ENCODE measurements at places on chromosomes 11 and 22. TPM values are rescaled to one million over a fixed set of nuclear protein-coding genes. Genes with fewer than 3 reads are reported as not detected.

The RGL4 gene
- total RNA-seq, result not detected

The SPON1 gene
- total RNA-seq, result not detected

The RNF26 gene
- 4.4 TPM for total RNA-seq

The SLC22A25 gene
- not detected for total RNA-seq

The AMBRA1 gene
- 16.7 TPM for total RNA-seq

The ART1 gene
- total RNA-seq, result not detected

The OR8D4 gene
- total RNA-seq, result 0.04 TPM

The RASD2 gene
- not detected for total RNA-seq

The OR9G1 gene
- not detected for total RNA-seq

The OR10D3 gene
- total RNA-seq, result not detected

The OR10V1 gene
- not detected for total RNA-seq

The MRGPRX4 gene
- total RNA-seq, result not detected

The ZP1 gene
- total RNA-seq, result not detected

The ISX gene
- not detected for total RNA-seq

The LGALS12 gene
- total RNA-seq, result not detected

The CALCA gene
- total RNA-seq, result not detected

The BDNF gene
- total RNA-seq, result 3.4 TPM

The KCNJ1 gene
- not detected for total RNA-seq
